Large intestine (tissue), 12 donors: ENCODE measurements at places on chromosomes 3 and 15. TPM values are rescaled to one million over a fixed set of nuclear protein-coding genes. Genes with fewer than 3 reads are reported as not detected.

The QRICH1 gene
- polyA plus RNA-seq, result 58.0 TPM

The LTF gene
- 2.6 TPM for polyA plus RNA-seq

DNA sequence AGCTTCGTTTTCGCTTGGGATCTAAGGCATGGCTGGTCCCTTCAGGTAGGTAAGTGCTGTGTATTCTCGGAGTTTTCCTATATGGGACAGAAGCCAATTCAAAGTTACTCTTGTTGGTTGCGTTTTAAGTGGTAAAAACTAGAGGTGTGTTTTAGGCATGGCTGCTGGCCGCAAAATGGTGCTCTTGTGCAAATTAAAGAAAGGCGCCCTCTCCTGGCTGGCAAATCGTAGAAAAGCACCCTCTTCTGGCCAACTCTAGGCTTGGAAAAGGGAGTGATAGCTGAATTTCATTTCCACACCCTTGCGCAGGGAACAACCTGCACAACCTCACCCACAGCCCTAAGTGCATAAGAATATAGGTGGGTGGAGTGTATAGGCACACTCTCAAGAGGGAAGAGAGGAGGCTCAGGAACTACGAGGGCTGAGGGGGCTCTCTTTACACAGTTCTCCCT is 23.5 kb downstream of the DRD3 start:
- DNase-seq, result no peak

DNA sequence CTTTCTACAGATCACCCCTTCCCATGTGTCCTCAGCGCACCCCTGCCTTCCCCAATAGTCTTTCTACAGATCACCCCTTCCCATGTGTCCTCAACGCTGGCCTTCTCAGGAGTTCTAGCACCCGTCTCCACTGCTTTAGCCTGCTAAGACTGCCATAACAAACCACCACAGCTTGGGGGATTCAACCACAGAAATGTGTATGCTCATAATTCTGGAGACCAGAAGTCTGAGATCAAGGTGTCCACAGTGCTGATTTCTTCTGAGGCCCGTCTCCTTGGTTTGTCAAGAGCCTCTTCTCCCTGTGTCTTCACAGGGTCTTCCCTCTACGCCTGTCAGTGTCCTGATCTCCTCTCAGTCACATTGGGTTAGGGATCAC is 68.1 kb upstream of the CGNL1 start:
- no peak for DNase-seq

GRCh38 chr3:84547971-84548970 is 410.5 kb upstream of the CADM2 start:
- no peak for DNase-seq

- DNase-seq, result no peak
Observed at GRCh38 chr15:100779331-100780207, 100.1 kb upstream of the ALDH1A3 start.

GRCh38 chr3:14329116-14329830 is 73.1 kb upstream of the SLC6A6 start:
- peak; percentile 70 for DNase-seq
